ENCODE measurements at places on chromosomes 2 and 18.

DNA sequence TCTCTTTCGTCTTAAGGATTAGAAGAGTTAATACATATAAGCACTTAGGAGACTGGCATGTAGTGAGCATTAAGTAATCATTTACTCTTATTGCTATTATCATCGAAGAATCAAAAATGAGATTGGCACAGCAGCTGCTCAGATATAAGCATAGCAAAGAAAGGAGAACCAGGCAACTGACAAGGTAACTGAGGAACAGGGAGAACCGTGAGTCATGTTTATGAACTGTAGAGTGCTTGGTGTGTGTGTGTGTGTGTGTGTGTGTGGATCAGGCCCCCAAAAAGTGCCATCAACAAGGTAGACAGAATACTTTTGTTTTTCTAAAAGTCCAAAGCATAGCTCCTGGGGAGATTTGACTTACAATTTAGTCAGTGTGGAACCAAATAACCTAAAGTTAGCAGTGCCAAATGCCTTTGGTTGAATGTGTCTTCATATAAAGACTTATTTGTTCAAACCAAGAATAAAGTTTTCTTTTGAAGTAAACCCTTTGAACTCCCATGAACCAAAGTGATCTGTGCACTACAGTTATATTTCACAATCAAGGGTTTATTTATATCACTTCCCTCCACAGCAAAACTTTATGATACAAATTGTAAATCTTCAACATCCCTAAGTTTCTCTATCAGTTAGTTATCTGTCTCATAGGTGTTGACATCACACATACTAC, 660.6 kb downstream of the NYAP2 start:
- DNase-seq, result no peak

GRCh38 chr2:39431592-39432316, 5.3 kb downstream of the MAP4K3 start:
- DNase-seq, result no peak

DNA sequence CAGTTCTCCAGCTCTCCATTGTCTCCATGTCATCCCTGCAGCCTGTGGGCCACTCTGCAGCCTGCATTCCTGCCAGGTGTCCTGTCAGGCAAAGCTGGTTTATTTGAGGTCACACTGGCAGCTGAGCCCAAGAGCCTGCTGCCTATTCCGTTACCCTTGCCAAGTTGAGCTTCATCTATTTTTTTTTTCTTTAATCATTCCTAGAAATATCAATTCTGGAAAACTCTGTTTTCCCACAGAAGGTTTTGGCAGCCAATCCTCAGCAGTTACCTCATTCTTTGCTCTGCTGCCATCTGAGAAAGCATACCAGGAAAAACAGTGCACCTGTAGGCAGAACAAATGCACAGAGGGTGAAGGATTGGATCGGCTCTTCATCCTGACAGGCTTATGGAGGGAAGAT, 411.0 kb upstream of the ACVR2A start:
- no peak for DNase-seq

DNA sequence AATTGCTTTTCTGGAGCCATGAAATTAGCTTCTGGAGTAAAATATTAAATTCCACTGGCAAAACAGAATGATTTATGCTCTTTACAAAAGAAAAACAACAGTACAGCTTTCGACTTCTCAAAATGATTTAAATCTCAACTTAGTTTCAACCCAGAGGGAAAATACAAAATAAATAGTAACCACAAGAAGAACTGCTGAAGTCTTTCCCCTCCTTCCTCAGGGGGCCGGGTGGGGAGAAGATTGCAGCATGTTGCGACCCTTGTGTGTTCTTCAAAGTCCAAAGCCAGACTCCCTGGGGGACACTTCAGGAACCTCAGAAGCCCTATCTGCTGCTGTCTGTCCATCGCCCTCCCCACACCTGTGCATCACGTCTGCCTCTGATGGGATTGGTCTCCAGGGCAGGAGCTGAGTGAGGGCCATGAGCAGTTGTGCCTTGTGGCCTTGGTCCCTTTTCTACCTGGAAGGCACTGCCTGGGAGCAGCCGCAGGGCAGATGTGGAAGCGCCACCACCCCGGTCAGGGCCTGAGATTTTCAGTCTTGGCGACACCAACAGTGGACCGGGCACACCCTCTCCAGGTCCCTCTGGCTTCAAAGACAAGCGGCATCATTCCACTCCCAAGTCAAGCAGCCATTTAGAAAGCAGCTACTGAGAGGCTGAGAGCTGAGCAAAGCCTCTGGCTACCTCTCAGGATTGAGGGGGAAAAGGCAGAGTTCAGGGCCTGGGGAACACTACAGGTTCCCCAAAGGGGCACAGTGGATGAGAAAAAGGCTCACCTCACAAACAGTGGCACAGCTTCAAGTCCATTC, 210.1 kb upstream of the RAB6C start:
- DNase-seq, result no peak

DNA sequence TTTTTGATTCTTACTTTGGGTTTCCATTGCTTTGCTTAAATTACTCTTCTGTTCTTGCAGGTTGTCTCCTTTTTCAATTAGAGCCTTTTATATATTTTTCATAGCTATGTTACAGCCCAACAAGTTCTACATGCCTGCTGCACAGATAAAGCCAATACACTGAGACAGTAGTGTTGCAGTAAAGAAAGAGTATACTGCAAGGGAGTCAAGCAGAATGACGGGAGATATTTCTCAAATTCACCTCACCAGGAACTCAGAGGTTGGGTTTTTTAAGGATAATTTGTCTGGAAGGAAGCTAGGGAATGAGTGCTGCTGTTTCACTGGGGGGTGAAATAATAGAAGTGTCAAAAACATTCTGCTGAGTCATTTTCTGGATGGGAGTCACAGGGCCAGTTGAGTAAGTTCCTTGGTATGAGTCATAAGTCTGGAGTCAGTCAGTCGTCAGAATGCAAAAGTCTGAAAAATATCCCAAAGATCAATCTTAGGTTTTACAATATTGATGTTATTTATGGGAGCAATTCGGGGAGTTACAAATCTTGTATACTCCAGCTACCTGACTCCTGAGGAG, 193.0 kb upstream of the RGPD4 start:
- DNase-seq, result no peak

DNA sequence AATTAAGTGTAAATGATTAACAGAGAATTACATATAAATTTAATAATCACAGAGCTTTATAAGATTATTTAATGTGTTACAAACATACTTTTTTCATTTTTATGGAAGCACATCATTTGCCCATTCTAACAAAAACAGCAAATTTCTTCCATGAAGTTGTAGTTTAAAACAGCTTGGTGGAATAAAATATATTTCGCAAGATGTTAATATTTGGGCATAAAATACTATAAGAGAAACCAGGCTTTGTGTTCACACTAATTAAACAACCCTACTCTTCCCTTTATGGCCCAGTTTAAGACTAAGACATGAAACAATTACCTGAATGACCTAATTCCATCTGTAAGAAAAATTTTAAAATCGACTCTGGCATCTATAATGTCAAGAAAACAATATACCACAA, 69.4 kb downstream of the LNPK start:
- no peak for DNase-seq

DNA sequence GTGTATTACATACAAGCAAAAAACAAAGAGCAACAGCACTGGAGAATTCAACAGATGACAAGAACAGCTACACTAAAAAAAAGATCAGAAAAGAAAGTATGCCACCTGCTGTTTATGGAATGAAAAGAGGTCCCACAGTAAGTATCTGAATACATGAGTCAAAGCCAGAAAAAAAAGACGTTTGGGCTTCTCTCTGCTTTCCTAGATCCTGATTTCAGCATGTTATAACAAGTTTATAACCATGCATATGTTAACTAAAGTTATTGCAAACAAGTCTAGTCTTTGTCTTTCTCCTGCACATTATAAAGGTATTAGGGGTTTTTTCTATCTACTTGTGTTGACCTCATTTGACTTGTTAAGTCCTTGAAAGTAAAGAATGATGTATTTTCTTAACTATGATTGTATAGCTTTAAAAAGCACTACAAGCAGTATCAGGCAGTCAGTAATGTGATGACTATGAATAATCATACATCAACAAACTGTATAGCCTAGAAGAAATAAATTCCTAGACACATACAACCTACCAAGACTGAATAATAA, 108.5 kb upstream of the COL5A2 start:
- DNase-seq, result no peak

DNA sequence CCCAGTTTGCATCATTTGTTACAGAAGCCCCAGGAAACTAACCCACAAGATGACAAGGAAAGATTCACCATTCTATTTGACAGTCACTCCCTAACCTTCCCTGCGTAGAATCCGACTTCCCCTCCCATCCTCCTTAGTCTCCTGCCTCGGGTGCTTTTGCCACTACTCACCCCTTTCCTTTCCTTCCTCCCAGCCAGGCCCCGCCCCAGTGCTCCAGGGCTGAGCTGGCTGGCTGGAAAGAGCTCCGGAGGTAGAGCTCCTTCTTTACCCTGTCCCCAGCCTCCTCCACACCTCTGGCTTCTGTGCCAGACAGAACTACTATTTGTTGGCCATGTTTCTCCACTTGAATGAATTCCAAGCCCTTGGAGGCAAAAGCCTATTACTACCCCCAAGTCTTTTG, 317.6 kb upstream of the NCKAP5 start:
- DNase-seq, result no peak
